ENCODE measurements at places on chromosomes 6 and 20.

- no peak overlapping the region for H3K4me3 ChIP-seq
- no peaks in the 10 kb centered on the region for H3K4me1 ChIP-seq
- H3K36me3 ChIP-seq, result no peaks in the 10 kb centered on the region
- no peaks in the 10 kb centered on the region for H3K27me3 ChIP-seq
Observed at GRCh38 chr6:39296745-39297640, 17.2 kb downstream of the KCNK17 start.

- peaks cover 2% of the 10 kb centered on the region for H3K27me3 ChIP-seq
- no peak overlapping the region for H3K27ac ChIP-seq
- no peaks in the 10 kb centered on the region for H3K36me3 ChIP-seq
- no peaks in the 10 kb centered on the region for H3K4me1 ChIP-seq
Observed at GRCh38 chr6:36755435-36756348, 58.1 kb downstream of the RAB44 start.

DNA sequence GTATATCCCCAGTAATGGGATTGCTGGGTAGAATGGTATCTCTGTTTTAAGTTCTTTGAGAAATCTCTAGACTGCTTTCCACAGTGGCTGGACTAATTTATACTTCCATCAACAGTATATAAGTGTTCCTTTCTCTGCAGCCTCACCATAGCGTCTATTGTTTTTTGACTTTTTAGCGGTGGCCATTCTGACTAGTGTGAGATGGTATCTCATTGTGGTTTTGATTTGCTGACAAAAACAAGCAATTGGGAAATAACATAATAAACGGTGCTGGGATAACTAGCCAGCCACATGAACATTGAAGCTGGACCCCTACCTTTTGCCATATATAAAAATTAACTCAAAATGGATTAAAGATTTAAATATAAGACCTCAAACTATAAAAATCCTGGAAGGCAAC, 14.2 kb downstream of the OR2A4 start:
- H3K27ac ChIP-seq, result no peak overlapping the region
- no peak for DNase-seq
- no peaks in the 10 kb centered on the region for H3K4me1 ChIP-seq
- H3K4me3 ChIP-seq, result no peak overlapping the region
- H3K27me3 ChIP-seq, result no peaks in the 10 kb centered on the region

- no peak overlapping the region for H3K4me3 ChIP-seq
- peak; percentile 12 for DNase-seq
- H3K4me1 ChIP-seq, result no peaks in the 10 kb centered on the region
Observed at GRCh38 chr6:157541618-157542413, 160.8 kb downstream of the ZDHHC14 start.

Measured in fibroblast of lung (primary cell).